ENCODE measurements at places on chromosomes 5 and 9.

GRCh38 chr5:95810305-95811125 is 12.0 kb downstream of the GLRX start:
- DNase-seq: no peak

- DNase-seq: no peak
These were observed 94.0 kb upstream of the SH3GL2 start for GRCh38 chr9:17484906-17485305.

DNA sequence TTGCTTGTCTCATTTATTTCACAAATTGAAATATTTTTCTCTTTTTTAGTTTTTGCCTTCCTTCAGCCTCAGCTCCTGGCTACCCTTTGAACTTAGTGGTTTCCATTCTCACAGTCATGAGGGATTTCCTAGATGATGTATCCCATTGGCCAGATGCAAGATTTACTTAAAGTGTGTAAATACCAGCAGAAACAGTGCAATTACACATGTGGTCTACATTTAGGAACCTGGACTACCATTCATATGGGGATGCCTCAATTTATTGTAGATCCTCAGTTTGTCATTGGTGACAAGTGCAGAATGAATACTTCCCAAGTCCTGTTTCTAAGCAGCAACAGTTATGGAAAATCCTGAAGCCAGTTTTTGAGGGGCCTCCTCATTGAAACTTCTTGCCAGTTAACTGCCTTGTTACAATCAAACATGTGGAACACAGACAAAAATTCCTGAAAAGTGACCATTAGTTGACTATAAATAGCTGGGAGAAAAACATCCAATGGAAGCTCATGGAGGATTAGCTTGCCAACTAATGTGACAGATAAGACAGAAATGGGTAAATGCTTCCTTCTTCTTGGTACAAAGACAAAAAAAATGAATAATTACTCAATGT is 113.6 kb upstream of the FER start:
- no peak for DNase-seq

DNA sequence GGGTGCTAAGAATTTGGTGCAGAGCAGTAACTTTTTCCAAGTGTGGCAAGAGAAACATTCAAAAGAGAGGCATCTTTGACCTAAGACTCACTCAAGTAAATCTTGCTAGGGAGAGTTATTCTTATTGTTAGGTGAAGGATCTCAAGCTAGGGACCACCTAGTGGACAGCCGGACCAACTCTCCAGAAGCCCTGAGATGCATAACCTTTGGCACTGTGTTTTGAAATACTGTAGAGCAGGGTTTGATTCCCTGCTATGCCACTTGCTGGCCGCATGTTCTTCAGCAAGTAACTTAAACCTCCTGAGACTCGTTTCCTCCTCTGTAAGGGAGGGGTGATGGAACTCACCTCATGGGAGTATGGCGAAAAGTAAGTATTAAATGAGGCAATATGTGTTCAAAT is 336.1 kb upstream of the ADAMTSL1 start:
- no peak for DNase-seq

- no peak for DNase-seq
These were observed 99.1 kb downstream of the ADAMTS6 start for GRCh38 chr5:65382582-65382981.

DNA sequence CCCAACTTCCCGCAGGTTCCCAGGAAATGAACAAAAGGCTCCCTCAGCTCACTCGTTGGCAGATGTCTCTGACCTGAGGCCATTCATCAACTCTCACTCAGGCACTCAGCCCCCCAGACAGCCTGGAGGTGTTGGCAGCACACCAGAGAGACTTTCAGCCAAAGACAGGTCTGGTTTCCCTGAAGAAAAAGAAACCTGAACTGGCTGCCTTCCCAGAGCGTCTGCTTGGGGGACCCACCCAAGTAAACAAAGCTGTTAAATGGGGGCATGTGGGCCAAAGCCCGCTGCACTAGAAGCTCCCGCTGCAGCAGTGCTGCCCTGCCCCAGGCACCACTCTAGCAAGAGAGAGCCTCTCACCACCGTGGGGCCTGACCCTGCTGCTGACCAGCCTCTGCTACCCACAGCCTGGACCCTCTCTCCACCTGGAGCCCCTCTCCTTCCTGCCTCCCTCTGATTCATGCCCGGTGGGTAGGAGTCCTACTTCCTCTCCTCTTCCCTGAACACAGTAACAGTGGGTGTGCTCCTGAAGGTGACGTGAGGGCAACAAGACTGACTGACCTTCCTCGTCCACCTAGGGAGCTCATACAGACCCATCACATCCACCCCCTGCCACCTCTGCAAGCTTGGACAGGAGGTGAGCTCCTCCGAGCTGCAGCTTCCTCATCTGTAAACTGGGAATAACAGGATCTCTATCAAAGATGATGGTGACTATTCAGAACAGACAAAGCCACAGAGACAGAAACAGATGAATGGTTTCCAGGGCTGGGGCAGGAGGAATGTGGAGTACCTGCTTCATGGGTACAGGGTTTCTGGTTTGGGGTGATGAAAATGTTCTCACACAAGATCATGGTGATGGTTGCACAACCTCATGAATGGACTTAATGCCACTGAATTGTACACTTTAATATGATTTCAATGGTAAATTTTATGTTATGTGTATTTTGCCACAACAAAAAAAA is 31.0 kb upstream of the GABRP start:
- no peak for DNase-seq

DNA sequence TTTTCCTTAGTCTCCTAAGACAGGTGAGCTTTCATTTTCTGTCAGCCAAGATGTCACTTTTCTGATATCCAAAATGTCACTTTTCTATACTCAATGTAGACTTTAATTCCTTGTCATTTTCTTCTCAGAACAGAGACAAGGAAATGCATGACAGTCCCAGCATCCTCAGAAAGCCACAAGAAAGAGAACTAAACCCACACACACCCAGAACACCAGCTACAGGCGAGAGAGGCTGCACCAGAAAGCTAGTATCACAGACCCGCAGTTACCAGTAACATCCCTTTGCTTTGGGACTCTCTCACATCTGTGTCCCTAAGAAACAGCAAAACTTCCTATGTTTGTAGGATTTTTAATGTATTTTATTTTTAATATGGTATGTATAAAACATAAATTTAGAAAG is 17.1 kb downstream of the TRMO start:
- DNase-seq: no peak

GRCh38 chr5:15555176-15555575 is 55.2 kb downstream of the FBXL7 start:
- no peak for DNase-seq

DNA sequence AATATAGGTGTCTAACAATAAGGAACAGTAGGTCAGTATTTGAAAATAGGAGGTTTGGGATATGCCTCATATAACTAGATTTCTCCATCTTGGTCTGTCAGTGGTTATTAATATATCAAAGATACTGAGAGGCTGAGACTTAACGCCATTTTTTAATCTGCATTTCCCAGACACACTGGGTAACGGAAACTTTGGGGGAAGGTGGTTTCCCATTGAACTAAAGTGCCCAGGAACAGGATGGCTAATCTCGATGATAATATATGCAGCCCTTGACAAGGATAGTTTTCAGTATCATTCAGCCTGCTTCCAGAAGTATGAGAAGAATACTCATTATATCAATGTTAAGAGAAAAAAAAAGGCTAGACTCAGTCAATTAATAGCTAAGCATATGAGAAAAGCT is 30.7 kb downstream of the EFNA5 start:
- no peak for DNase-seq

GRCh38 chr9:68802525-68803015 is 97.5 kb downstream of the PIP5K1B start:
- DNase-seq: no peak

- no peak for DNase-seq
These were observed 60.4 kb upstream of the GPBP1 start for GRCh38 chr5:57113481-57113880.

- DNase-seq: no peak
These were observed 4.5 kb downstream of the PRRX2 start for GRCh38 chr9:129669946-129670345.

GRCh38 chr9:126953041-126953809 is 38.6 kb downstream of the RALGPS1 start:
- DNase-seq: no peak
